Activated T-helper 1 cell treated with Interleukin-2 at 50 U/mL for 16 hours (primary cell): ENCODE measurements at places on chromosomes 7 and 10.

DNA sequence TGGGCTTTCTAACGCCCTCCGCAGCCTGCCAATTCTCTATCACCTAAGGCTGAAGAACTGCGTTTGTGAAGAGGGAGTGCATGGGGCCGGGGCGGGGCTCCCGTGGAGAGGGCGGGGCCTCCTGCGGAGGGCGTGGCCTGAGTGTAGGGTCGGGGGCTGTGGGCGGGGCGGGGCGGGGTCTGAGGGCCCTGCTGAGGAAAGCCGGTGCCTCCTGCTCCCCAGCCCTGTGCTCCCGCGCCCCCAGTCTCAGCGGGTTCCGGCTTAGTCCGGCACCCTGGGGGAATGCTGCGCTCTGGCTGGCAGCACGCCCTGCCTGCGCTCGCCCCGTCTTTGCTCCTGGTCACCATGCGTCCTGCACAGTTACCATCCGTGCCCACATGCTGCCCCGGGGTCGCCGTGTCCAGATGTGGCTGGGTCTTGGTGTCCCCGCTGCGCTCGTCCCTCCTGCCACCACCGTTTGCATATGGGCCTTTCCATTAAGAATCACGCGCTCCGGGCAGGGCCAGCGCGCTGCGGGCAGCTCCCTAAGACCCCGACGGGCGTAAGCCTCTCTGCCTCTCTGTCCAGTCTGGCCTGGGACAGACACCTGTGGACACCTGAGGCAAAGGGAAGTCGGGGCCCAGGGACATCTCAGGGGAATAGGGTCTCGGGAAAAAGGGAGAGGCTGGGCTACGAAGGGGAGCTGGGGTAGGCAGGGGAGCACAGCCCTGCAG, 144.0 kb upstream of the RET start:
- DNase-seq = no peak

DNA sequence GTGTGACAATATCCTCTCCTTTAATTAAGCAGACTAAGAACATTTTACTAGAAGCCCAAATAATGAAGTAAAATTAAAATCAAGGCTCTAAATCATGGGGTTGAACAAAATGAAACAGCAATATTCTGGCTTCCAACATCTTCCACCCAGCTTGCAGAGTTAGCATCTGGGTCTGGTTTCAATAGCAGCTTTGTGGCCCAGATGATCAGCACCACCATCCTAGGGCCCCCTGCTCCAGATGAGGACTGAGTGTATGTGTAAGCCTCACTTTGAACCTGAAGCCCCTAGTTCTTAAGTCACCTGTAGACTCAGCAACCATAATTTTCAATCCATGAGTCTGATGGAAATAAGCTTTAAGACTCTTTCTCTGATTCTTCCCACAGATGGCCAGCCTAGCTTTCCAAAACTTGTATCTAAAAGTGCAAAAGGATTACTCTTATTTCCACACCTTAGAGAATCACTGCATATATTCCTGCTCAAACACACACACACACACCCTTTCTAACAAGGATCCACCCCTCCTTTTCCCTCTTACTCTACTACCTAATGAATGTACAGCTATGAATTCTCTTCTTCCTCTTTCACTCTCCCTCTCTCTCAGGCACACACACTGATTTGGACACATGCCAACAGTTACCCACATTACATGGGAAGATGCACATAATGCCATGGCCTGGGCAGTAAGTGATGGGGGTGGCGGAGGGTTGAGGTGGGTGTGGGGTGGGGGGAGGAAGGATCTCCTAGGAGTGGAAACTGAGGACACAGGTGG, 3.5 kb downstream of the DENND11 start:
- DNase-seq = no peak

- no peak for DNase-seq
These were observed 62.2 kb downstream of the SAMD9 start for GRCh38 chr7:93055543-93056107.

GRCh38 chr7:55427342-55427741, 62.2 kb downstream of the LANCL2 start:
- DNase-seq = no peak

DNA sequence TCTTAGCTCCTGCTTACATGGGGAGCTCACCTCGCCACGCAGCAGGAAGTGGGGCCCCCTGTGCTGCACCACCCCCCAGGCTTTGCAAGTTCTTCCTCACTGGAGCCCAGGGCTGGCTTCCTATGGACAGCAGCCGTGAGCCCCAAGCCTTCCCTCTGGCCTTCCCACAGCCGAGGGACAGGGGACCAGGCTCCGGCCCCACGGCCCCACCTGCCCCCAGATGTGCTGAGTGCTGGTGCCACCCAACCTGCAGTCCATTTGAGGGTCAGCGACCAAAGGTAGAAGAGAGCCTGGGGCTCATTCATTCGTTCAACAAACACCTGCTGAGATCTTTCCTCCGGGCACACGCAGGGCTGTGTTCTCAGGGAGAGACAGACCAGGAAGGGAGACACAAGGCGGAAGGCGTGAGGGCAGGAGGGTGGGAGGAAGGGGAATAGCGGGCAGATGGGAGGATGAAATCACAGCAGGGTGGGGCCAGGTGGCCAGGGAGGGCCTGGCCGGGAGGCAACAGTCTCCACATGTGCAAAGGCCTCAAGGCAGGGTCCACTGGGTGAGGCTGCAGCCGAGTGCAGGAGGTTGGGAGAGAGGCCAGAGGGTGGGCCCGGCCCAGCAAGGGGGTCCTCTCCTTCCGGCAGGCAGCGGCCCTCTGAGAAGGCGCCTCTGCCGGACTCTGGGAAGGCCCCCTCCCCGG, 100.1 kb downstream of the FOXL3 start:
- DNase-seq = no peak

DNA sequence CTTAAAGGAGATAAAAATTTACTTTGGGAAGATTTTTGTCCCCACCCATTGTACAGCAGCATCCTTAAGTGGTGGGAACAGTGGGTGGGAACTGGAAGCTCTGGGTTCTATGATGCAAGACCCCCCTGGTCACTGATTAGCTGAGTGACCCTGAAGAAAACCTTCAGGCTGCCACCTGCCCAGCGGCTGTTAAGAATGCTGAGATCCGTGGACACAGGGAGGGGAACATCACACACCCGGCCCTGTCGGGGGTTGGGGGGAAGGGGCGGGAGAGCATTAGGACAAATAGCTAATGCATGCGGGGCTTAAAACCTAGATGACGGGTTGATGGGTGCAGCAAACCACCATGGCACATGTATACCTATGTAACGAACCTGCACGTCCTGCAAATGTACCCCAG, 14.5 kb downstream of the CARD11 start:
- DNase-seq = no peak

- no peak for DNase-seq
These were observed 37.8 kb upstream of the ZNF365 start for GRCh38 chr10:62336404-62336803.

DNA sequence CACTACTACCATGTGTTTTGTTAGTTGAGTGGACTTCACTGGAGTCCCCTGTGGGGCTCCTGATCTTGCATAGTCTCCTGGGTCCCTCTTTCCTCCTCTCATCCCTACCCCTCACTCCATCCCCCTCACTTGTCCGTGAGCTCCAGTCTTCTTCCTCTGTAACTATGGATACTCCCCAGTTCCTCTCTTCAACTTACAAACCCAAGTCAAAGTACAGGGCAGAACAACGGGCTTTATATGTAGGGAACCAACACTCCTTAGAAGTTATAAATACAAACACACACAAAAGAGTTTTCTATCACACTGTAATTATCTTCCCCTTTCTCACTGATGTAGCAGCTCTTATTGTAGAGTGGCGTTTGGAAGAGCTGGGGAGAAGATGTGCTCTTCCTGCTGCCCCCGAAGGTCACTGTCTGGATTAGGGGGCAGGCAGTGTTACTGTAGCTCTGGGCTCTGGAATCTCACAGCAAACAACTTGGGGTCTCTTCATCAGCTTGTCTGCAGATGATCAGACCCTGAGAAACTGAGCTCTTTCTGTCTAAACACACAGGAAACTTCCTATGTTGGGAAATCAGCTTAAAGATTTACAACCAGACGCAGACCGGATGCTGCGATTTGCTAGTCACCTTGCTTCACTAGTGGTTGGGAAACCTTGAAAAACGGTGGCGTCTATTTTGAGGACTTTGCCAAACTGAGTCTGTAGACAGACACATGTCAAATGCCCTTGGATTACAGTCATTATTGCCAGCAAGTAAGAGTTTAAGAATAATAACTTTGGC, 13.6 kb downstream of the SNX10 start:
- no peak for DNase-seq

DNA sequence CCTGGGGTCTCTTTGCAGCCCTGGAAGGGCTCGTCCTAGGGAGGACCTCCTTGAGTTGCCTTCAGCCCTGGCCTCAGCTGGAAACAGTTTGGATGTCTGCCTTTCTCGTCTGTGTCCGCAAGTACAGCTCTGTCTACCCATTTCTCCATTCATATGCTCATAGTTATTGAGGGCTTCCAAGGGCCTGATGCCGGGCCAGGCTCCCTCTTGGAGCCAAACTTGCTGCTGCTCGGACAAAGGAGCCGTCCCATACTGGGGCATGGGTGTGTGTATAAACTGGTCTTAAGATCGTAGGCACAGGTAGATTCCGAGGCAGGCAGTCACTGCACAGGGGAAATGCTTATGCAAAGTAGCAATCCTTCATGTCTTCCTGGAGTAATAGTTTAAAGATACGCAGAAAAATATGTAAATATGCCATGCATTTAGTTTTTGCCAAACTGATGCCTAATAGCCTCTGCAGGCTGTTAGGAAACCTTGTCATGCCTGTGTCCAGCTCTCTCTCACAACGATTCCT, 117.0 kb upstream of the BTBD16 start:
- DNase-seq = no peak

GRCh38 chr7:125908711-125909110, 979.1 kb upstream of the POT1 start:
- no peak for DNase-seq

GRCh38 chr10:32771217-32771616, 186.8 kb downstream of the ITGB1 start:
- DNase-seq = no peak

DNA sequence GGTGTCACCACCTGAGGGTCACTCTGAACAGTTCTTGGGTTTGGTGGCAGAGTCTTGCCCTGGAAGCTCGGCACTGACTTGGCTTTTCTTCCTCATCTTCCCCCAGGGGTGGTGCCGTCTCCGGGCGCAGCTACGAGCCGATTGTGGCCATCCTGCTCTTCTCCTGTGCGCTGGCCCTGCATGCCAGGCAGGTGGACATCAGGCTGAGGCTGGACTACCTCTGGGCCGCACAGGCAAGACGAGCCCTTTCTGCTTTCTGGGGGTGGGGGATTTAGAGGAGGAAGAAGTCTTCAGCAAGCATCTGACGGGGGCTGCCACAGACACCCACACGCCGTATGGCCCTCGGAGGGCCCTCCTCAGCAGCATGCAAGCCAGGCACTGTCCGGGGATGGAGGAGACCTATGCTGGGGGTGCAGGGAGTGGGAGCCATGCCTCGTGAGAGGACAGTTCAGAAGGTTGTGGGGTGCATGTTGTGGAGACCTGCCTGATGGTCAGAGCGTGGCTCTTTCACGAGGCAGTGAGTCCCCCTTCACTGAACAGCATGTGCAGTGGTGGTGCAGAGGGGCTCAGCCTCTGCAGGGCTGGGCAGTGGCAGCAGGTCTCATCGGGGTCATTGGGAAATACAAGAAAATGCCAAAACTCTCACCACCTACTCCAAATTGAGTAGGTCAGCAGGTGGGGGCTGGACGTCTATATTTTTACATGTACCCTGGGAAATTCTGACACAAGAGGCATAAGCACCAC, 112.4 kb downstream of the ADCY1 start:
- no peak for DNase-seq

DNA sequence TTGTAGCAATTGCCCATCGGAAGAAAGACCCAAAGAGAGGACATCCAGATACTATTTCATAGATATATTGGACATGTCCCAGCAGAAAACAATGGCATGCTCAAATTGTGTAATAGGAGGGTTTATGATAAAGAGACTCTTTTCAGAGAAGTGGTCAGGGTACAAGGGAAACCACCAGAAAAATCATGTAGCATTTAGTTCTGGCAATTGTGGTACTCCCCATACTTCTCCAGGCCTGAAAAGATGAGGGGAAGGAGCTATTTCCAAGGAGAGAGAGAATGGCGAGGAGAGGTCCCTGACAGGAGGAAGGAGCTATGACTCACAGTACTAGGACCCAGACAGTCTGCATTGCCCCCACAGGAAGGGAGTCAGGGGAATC, 68.4 kb upstream of the ADO start:
- DNase-seq = no peak
